ENCODE measurements at places on chromosomes 7 and 10. TPM values are rescaled to one million over a fixed set of nuclear protein-coding genes. Genes with fewer than 3 reads are reported as not detected.

Gene TMEM196
- not detected for polyA plus RNA-seq

Gene OR9A2
- not detected for polyA plus RNA-seq

Gene UNC5B
- not detected for polyA plus RNA-seq

Gene PTPRZ1
- not detected for polyA plus RNA-seq

Gene ITGB8
- polyA plus RNA-seq: 0.95 TPM

Gene PIP
- polyA plus RNA-seq: not detected
